ENCODE measurements at places on chromosomes 1 and 21.
A peak's percentile ranks its signal among the peaks of the same experiment; 100 is the strongest.

DNA sequence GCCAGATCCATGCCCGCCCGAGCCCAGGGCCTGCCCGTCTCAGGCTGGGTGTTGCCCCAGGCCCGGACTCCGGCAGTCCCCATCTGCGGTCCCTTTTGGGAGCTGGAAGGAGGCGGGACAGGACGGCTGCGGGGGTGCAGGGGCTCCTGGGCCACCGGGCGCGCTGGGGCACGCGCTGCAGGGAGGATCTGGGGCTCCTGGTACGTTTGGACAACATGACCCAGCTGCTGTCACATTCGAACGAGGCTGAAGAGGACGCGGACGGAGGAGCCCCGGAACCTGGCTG lies 6.6 kb upstream of the CALML6 start:
- DNase-seq, result no peak

DNA sequence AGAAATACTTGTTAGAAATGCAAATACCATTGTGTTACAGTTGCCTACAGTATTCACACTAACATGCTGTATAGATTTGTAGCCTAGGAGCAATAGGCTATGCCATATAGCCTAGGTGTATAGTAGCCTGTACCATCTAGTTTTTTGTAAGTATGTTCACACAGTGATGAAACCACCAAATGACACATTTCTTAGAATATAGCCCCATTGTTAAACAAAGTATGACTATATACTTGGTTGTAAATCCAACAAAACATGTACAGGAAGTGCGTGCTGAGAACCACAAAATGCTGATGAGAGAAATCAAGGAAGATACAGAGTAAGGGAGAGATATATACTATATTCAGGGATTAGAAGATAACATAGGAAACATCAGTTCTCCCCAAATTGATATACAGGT lies 92.2 kb downstream of the POU2F1 start:
- DNase-seq, result no peak

DNA sequence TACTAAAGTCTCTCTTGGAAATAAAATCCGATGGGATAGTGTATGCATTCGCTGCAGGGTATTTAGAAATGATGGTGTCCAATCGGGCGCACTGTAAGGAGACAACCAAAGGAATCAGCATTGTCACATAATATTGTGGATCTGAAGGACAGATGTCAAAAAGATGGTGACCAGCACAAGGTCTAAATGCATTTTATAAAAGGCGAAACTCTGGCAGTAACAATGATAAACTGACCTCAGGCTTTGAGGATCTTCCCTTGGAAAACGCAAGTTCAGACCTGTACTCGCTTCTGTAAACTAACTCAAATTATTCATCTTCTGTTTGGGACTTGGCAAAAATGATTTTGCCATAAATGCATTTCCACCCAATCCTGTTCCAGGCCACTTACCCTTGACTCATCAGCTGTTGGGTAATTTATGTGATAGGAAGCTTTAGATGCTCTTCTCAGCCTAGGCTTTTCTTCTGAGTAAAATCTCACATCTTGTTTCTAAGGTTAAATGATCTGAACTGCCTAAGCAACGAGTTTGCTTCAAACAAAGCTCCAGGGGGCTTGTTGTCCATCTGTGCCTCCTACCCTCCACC lies 33.8 kb downstream of the STPG1 start:
- DNase-seq, result no peak

DNA sequence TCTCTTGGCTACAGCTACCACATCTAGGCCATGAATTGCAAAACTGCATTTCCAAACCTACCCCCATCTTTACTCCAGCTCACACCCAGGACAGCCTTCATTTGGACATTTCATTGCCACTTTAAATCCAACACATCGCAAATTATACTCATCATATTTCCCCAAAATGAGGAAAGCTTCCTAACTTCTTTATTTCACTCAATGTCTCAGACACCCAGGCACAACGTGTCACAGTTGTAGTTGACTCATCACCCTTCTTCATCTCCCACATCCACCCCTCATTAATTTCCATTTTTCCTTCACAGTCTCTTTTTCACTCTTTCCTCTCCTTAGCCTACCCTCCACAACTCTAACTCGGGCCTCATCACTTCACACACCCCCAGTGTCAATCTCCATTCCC lies 6.7 kb downstream of the OTUD7B start:
- DNase-seq, result no peak

- DNase-seq, result no peak
Observed at GRCh38 chr21:42840411-42841155, 38.8 kb downstream of the WDR4 start.

GRCh38 chr1:171179318-171180227 lies 5.5 kb upstream of the FMO2 start:
- no peak for DNase-seq

DNA sequence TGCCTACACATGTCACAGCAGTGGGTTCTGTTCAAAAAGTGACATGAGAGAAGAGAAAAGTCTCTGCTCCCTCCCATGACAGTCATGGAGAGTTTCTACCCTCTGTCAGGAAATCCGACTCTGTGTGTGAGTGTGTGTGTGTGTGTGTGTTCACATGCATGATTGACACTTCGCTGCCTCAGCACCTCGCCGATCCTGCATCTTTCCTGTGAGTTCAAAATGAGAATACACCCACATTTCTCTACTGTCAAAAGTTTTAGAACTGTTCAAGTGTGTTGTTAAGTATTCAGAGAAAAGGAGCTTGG lies 46.2 kb upstream of the COX20 start:
- no peak for DNase-seq

- DNase-seq, result peak; percentile 14
Observed at GRCh38 chr1:180232521-180233043, 2.5 kb downstream of the LHX4 start.

DNA sequence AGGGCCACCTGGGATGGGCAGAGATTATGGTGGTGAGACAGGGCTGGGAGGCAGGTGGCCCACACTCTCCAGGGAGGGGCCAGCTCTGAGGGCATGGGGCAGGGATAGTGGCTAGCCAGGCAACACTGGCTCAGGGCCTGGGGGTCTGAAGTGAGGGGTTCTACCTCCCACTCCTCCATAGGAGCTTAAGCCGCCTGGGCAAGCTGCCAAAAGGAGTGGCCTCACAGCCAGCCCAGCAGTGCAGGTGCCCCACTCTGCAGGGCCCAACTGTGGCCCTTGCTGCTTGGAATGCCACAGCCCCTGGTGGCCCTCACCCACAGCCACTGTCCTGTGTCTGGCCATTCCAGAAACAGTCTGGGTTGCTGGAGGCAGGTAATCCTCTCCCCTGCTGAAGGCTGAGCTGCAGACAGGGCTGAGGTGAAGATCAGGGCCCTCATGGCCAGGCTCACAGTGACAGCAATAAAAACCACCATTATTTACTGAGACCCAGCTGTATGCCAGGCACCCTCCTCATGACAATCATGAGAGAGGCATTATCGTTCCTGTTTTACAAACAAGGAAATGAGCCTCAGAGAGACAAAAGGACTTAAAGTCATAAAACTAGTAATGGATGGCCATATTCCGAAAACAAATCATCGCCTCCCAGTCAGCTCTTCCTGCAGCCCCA lies 31.0 kb downstream of the KIF21B start:
- no peak for DNase-seq

DNA sequence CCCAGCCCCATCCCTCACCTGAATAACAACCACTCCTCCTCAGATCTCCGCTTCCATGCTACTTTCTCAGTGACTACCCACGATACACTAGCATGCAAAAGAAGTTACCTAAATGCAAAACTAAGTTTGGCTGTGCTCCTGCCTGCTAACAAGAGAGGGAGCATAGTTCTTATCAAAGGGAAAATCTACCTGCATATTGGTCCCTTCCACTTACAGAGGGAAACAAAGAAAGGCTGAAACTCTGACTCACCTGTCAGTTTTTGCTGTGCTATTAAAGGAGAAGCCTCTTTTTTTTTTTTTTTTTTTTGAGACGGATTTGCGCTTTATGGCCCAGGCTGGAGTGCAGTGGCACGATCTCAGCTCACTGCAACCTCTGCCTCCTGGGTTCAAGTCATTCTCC lies 43.8 kb upstream of the RAVER2 start:
- DNase-seq, result no peak

DNA sequence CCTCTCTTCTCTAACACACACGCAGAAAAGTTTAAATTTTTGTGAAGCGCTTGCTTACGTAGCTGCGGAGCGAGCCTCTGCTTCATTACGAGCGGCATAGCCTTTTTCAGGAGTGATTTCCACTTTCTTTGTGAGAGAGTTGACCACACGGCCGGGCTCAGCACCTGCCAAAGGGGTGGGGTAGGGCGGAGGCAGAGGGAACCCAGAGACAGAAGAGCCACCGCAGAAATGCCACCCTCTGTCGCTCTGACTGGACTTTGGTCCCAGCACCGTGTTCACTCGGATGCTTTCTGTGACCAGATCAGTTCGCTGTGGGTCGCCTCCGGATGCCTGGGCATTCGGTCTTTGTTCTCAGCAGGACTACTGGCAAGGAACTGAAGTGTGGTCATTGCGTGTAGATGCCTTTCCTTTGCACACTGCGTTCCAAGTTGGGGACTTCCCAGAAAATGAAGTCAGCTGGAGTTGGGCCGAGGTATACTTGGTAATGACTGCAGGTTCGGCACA lies 883 bp downstream of the CHODL start:
- DNase-seq, result no peak

- peak; percentile 87 for DNase-seq
Observed at GRCh38 chr1:219660666-219661463, 48.0 kb upstream of the ZC3H11B start.

GRCh38 chr1:172746091-172746949 lies 87.4 kb downstream of the FASLG start:
- no peak for DNase-seq

GRCh38 chr1:24427545-24427862 lies 11.9 kb downstream of the NIPAL3 start:
- no peak for DNase-seq

DNA sequence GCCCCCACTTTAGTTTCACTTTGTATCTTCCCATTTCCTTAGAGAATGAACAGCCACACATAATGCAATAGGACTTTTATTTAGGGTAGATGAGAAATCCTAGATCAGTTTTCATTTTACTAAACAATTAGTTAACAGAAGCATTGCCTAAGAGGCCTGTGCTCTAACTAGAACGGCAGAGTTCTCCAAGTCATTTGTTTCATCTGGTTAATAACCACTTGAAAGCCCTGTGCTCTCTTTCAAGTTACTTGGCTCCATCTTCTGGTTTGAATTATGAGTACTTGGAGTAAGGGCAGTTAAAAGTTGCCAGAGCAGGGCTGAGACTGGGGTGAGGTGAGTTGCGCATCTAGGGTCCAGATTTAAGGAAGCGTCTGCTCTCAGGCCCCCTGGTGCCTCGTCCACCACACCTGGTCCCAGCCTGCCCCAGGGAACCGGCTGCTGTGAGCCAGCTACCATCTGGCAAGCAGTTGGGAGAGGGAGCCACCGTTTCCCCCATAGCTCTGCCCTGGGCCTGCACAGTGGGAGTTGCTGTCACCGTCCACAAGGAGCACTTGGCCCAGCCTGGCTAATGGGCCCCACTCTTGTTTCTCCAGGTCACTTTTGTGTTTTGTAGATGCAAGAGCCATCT lies 18.1 kb upstream of the SLC44A3 start:
- peak; percentile 79 for DNase-seq

- DNase-seq, result no peak
Observed at GRCh38 chr1:64748222-64748621, 3.3 kb downstream of the RAVER2 start.

GRCh38 chr1:29698033-29698432 lies 461.7 kb downstream of the PTPRU start:
- peak; percentile 81 for DNase-seq

DNA sequence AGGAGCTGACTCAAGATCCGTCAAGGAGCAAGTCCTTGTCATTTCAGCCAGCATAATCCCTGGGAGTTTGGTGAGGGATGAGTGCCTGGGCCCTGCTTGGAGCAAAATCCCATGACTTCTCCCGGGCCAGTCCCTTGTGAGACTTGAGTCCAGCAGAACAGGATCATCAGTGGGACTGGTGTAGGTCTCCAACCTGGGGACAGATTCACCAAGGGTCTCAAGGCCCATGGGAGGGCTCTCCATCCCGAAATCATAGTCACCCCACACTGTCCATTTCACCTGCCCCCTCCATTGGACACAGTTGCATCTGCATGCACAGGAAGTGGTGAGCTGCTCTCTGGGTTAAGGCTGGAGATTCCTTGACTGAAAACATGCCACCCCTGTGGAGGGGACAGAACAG lies 178.2 kb downstream of the FOXD2 start:
- no peak for DNase-seq

- DNase-seq, result no peak
Observed at GRCh38 chr1:51264451-51264850, 28.4 kb downstream of the RNF11 start.

DNA sequence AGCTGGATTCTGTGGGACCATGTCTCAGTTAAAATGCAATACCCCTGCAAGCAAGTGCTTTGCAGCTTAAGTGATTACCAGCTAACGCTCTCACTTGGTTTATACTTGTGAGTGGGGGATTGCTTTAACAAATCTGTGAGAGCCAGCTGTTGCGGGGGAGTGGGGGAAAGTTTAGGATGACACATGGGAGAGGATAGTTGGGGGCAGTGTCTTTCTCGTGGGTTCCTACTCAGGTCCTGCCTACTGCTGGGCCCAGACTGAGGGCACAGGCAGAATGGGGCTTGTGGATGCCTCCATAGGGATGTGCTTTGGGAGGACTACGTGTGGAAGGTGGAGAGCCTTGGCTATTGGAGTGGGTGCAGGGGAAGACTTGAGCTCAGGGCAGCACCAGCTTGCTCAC lies 60.1 kb downstream of the ELK4 start:
- DNase-seq, result peak; percentile 50

DNA sequence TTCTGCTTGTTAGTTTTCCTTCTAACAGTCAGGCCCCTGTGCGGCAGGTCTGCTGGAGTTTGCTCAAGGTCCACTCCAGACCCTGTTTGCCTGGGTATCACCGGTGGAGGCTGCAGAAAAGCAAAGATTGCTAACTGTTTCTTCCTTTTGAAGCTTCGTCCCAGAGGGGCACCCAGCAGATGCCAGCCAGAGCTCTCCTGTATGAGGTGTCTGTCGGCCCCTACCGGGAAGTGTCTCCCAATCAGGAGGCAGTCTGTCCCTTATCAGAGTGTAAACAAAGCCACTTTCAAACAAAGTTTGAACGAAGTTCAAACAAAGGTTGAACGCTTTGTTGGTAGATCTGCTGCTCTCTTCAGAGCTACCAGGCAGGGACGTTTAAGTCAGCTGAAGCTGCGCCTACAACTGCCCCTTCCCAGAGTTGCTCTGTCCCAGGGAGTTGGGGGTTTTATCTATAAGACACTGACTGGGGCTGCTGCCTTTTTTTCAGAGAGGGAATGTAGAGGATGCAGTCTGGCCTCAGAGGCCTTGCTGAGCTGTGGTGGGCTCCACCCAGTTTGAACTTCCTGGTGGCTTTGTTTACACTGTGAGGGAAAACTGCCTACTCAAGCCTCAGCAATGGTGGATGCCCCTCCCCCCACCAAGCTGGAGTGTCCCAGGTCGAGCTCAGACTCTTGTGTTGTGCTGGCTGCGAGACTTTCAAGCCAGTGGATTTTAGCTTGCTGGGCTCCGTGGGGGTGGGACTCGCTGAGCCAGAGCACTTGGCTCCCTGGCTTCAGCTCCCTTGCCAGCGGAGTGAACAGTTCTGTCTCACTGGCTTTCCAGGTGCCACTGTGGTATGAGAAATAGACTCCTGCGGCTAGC lies 401.8 kb downstream of the SRGAP2C start:
- no peak for DNase-seq

- DNase-seq, result no peak
Observed at GRCh38 chr1:37133276-37134145, 99.2 kb upstream of the GRIK3 start.

- DNase-seq, result no peak
Observed at GRCh38 chr1:52469108-52469507, 64.7 kb downstream of the PRPF38A start.

GRCh38 chr1:233883671-233884070 lies 20.8 kb upstream of the SLC35F3 start:
- no peak for DNase-seq

- DNase-seq, result peak; percentile 62
Observed at GRCh38 chr1:31227891-31228568, 11.7 kb downstream of the NKAIN1 start.
